ENCODE measurements at places on chromosomes 2 and 18. TPM values are rescaled to one million over a fixed set of nuclear protein-coding genes. Genes with fewer than 3 reads are reported as not detected.
A peak's percentile ranks its signal among the peaks of the same experiment; 100 is the strongest.

GRCh38 chr2:28035163-28035690 is 144.7 kb downstream of the BABAM2 start:
- no peak for DNase-seq

GRB14 gene
- 5.6 TPM for polyA plus RNA-seq

GAL3ST2 gene
- not detected for polyA plus RNA-seq

GRCh38 chr2:69916106-69916505 is 1.2 kb downstream of the MXD1 start:
- no peak for DNase-seq

RFTN2 gene
- 0.40 TPM for polyA plus RNA-seq

DNA sequence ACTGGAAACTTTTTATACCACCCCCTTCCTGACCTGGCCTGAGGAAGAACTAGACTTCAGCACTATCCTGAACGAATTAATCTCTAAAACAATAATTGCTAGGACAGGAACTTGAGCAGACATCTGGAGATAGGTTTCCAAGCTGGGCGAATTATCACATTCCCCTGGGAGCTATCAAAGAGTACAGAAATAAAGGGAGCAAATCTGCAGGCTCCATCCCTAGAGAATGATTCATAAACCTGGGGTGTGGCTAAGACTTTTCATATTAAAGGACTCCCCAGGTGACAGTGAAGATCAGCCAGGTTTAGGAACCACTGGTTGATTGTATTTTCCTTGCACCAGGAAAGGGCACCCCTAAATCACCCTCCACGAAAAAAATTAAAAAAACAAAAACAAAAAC is 105.6 kb upstream of the NOL4 start:
- no peak for DNase-seq

- DNase-seq, result peak; percentile 51
Measured at GRCh38 chr2:230326453-230327417, at the start of gene SP140L. TSS of gene SP140L (plus strand) at chr2:230327193. CDS start at chr2:230327270, 77 bp downstream.

GRCh38 chr2:199485732-199486335 is 28.1 kb upstream of the SATB2 start:
- peak; percentile 71 for DNase-seq

SKOR2 gene
- not detected for polyA plus RNA-seq

GRCh38 chr2:119650846-119651370 is 28.1 kb upstream of the TMEM177 start:
- DNase-seq, result peak; percentile 79

All from lung (tissue), 17 donors.